ENCODE measurements at places on chromosomes 3 and 15.

DNA sequence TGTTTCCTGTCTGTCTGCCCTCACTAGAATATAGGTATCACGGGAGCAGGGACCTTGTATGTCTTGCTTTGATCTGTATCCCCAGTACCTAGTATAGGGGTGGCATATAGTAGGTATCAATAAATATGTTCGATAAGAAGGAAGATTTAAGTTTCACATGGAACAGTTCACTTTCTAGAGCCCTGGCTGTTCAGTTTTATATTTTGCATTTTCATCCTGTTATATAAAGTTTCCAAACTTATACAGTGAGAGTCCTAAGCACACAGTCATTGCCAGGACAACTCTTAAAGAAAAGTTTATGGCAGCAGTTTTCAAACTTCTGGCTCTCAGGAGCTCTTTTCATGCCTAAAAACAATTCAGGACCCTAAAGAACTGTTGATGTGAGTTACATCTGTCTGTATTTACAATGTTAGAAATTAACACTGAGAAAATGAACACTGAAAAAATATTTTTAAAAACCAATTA is 13.4 kb downstream of the ITPR1 start:
- DNase-seq: no peak

GRCh38 chr15:87967951-87968350 is 288.6 kb downstream of the NTRK3 start:
- DNase-seq: no peak

- no peak for DNase-seq
Observed at GRCh38 chr3:180855364-180855763, 57.1 kb upstream of the FXR1 start.

DNA sequence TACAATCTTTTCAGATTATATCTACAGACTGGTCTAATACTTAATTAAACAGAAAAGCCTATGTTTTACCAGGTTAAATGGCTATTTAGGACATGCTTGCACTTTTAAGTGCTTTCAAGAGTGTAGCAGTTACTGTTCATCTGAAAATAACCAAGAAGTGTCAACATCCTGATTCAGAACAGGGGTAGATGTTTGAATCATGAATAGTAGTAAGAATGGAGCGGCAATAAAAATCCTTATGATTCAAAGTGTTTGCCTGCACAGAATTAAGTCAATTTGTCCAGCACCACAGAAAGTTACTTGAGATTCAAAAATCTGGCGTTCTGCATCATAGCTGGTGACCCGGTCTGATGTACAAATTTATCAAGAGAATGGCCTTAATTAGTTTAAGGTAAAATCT is 48.3 kb downstream of the GREM1 start:
- DNase-seq: no peak

- DNase-seq: no peak
Observed at GRCh38 chr3:122066331-122067213, 11.4 kb downstream of the CD86 start.

- DNase-seq: peak; percentile 30
Observed at GRCh38 chr15:80585544-80586018, 109.5 kb upstream of the ABHD17C start.

DNA sequence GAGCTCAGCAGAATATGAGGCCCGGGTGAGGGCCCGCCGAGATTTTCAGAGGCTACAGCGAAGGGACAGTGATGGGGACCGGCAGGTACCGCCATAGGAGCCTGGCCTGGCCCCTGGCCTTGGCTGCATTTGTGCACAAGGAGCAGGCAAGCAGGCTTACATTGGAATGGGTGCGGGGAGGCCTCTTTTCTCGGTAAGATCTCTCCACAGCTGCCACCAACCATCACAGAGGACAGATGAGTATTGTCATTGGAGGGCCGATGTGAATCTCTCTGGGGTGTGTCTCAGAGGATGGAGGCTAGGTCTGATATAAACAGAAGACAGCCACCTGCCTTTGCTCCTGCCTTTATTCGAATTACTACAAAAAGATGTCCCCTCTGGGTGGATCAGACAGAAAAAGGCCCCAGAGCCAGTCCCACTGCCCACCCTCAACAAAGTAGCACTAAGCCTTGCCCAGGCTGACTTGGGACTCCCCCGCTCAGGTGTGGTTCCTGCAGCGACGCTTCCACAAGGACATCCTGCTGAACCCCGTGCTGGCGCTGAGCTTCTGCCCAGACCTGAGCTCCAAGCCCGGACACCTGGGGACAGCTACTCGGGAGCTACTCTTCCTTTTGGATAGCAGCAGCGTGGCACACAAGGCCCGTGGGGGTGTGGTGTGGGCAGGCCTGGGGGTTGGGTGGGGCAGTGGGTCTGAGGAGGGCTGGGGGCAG is 5.4 kb downstream of the VWA5B2 start:
- no peak for DNase-seq

DNA sequence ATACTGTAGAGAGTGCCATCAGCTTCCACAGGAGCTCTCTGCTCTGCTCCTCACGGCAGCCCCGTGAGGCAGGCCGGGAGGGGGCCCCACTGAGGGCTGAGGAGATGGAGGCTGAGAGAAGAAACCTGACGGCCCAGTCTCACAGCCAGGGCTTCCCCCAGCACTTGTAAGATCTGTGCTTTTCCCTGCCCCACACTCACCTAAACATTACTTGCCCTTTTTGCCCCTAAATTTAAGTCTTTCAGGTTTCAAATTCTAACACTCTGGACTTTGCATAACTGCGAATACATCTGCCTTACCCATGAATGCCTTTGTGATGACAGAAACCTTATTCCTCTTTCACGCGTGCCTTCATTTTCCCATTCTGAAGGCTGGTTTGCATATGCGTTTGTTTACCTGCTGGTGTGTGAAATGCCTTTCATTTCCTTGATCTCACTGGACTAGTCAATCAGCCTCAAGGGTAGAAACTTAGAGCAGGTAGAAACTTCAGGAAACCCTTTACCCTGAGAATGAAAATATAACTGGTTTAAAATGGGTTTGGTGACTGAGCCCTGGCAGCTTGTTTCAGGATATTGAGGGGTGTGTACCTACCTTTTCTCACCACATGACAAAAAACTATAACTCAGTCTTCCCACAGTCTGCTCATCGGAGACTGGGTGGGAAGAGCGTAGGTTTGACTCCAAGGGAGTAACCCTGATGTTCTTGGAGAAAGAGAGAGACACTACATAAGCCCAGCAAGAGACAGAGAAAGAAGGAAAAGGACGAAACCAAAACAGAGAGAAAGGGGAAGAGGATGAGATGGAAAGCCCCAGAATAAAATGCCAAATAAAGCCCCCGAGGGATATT is 20.1 kb downstream of the SLC12A8 start:
- DNase-seq: no peak

DNA sequence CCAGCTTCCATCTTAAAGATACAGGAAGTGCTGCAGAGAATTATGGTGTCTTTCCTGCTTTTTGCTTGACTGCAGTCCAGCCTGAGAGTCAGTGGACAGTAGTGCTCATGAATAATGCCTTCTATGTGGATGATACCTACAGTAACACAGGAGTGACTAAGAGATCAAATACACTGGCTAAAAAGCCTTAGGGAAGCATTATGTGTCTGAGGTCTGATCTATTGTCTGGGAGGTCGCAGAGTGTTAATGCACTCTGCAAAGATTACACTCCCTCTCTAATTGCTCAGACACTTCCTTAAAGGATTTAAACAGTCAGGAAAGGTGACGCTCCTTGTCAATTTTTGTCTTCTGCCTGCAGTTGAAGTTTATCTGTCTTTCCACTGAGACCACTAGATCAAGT is 183.6 kb downstream of the MCTP2 start:
- DNase-seq: no peak

- DNase-seq: no peak
Observed at GRCh38 chr3:197504641-197505121, 51.1 kb downstream of the BDH1 start.

- no peak for DNase-seq
Observed at GRCh38 chr3:72113964-72114363, 329.0 kb upstream of the PROK2 start.

DNA sequence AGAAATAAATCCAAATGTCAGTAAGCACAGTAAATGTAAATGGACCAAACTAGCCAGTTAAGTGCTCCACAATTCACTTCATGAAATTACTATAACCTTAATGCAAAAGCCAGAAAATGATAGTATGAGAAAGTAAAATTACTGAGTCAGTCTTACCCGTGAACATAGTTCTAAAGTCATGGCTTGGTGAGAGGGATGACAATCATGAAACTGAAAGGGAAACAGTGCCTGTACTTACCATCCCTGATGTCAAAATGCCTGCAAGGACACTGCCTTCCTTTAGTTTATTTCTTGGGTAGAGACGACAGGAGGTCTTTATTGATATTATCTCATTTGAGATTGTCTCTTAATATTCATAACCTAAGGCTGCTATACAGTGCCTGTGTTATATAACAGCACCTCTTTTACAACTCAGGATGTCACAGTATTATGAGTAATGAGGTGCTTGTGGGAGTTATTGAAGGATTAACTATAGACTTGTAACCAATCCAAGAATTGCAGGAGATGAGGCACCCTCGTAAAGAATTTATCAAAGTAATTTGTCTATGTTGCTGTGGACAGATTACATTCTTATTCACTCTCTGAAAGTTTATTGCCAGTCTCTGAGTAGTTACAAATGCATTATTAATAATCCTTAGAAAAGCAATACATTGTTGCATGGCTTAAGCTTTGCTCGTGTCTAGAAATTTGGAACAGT is 142.9 kb upstream of the BFSP2 start:
- DNase-seq: no peak

DNA sequence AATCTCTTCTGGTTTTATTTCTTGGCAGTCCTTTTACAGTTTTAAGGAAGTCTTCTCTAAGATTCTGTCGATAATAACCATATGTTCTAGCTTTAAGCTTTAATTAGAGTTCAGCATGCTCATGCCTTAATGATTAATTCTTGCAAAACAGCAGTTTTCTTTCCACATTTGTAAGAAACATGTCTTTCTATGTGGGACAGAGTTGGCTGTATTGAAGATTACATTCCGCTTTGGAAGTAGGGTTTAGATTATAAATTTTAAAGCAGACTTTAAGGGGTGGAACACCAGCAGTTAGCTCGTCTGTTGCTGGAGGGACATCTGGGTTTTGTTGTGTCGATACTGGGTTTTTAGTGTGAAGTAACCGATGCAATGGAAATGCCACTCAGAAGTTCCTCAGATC is 35.3 kb downstream of the SQOR start:
- DNase-seq: no peak

GRCh38 chr3:106590216-106590615 is 721.4 kb upstream of the CBLB start:
- DNase-seq: no peak

DNA sequence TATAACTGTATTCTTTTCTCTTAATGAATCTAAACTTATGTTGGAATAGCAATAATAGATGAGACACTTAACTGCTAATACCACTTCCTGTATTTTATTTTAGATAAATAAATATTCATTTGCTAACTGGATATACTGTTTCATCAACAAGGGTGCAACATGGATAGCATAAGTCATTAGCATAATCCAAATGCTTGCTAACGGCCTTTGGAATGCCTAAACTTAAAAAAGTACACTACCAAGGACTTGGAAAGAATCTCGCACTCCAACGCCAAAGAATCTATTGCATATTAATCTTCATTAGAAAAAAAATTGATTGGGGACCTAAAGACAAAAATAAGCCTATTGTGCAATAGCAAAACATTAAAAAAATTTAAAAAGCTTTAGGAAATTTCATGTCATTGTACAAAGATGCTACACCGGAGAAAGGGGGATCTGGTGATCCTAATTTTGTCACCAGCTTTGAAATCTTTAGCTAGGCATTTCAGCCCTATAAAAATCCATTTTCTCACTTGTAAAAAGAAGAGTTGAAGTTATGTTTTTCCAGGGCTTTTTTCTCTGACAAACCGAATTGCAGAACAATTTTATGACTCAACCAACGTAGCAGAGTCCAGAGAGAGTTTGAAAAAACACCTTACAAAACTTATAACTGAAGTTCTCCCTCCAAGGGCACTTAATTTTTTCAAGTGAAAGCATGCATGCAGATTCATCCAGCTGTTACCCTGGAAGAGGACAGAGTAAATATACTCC is 4.1 kb downstream of the VGLL3 start:
- no peak for DNase-seq

GRCh38 chr3:70889162-70890019 is 577.0 kb upstream of the MDFIC2 start:
- DNase-seq: no peak

DNA sequence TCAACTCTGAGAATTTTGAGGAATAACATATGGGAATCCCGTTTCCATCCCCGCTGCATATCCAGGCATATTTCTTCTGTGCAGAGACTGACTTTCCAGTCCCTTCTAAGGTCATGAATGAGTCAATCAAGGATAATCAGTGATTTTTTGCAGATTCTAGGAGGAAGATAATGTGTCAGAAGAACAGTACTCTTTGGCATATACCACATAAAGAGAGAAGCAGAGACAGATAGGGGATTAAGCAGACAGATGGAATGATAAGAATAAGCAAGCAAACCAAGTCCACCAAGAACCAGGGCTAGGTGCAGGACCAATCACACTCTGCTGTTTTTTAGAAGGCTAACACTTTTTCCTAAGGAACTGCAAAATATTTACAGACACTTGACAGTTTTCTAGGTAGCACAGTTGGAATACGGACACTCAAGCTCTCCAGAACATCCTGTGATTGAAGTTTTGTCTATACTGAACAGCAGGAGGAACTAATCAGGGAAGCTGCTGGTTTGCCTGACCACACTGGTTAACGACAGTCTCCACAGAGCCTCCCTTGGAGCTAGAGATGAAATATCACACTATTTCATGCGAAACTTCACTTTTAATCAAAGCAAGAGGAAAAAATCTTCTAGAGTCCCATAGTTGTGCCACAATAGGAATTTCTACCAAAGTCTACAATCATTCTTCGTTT is 450.0 kb upstream of the KCNMB2 start:
- DNase-seq: no peak

DNA sequence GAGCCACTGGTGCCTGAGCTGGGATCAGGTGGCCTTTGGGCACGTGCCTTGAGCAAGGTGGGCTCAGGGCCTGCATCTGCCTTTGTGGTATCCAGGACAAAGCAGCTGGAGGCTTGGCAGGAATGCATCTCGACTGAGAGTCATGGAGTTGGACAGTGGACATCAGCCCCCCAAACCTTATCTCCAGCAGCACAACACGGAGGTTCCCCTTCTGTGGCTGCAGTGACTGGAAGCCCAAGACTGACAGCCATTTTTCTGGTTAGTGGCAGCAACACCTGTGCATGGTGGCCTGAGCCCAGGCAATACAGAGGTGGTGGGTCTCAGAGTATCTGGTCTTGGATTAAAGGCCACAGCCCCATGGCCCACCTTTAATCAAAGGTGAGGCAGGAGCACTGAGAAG is 27.8 kb upstream of the TSEN2 start:
- no peak for DNase-seq

GRCh38 chr3:158152186-158152585 is 42.3 kb downstream of the RSRC1 start:
- DNase-seq: peak; percentile 4
